ENCODE measurements at places on chromosomes 2 and 18. TPM values are rescaled to one million over a fixed set of nuclear protein-coding genes. Genes with fewer than 3 reads are reported as not detected.
A peak's percentile ranks its signal among the peaks of the same experiment; 100 is the strongest.

TMEM37 gene
- not detected for total RNA-seq

DNA sequence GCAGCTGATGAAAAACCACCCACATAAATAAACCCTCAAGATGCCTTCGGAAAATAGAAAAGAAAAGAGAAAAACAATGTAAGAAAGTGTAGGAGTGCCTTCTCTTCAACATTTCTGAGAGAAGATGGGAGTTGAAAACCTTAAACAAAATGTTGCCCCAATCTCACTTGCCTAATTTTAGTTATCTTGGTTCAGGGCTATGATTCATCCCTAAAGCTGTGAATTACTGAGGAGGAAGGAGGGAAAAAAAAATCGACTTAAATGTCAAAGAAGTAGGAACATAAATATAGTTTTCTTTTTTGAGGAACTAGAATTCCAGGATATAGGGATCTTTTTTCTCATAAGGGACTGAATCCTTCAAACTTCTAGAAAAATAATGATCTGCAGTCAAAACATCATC lies 360.3 kb downstream of the TGIF1 start:
- DNase-seq = no peak

DNA sequence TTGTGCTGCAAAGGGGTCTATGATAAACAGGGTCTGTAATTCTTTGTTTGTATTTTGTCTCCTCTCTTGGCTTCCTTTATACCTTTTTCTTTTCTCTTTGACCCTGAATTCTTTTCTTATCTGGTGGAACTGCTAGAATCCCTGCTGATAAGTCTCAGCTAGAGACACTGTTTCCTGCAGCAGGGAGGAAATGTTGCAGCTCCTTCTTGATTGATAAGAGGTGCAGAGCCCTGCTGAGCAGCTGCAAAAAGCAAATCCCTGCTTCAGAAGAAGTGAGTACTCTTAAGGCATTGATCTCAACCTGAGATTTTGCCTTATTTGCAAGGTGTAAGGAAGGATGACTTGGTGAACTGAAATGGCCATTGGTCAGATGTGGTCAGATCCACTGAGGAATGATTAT lies 167.8 kb downstream of the NUP35 start:
- no peak for DNase-seq

GRCh38 chr2:159960414-159960813 lies 102.0 kb downstream of the PLA2R1 start:
- peak; percentile 2 for DNase-seq
